Urothelium cell line (cell line): ENCODE measurements at places on chromosomes 2 and 18.

GRCh38 chr18:58243401-58243800 is 199.4 kb downstream of the NEDD4L start:
- no peak for DNase-seq

- peak; percentile 14 for DNase-seq
These were observed 1109.0 kb upstream of the CHAC2 start for GRCh38 chr2:52658598-52658997.

GRCh38 chr2:128305555-128306080 is 13.1 kb downstream of the HS6ST1 start:
- peak; percentile 53 for DNase-seq

- no peak for DNase-seq
These were observed 909.5 kb upstream of the SOX11 start for GRCh38 chr2:4782647-4783046.

GRCh38 chr2:142940606-142941223 is 63.3 kb downstream of the KYNU start:
- no peak for DNase-seq

DNA sequence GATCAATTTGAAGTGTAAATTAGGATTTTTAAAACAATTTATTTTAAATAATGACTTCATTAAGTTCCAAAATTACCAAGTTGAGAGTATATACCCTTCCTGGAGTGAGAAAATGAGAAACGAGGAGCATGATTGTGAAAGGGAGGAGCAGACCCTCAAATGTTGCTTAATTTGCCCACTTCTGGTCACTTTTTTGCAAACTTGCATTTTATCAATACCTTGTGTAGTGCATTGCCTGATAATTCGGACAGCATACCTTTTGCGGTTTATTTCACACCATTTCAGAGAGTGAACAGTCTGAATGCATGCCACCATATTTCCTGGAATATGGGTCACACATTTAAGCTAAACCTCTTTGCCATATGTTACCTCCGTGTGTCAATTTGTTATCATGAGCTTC is 669.7 kb downstream of the RNF144A start:
- DNase-seq: no peak

GRCh38 chr2:190553254-190553653 is 18.7 kb upstream of the NEMP2 start:
- DNase-seq: no peak

- DNase-seq: no peak
These were observed 125.4 kb downstream of the MGAT5 start for GRCh38 chr2:134379293-134379692.

DNA sequence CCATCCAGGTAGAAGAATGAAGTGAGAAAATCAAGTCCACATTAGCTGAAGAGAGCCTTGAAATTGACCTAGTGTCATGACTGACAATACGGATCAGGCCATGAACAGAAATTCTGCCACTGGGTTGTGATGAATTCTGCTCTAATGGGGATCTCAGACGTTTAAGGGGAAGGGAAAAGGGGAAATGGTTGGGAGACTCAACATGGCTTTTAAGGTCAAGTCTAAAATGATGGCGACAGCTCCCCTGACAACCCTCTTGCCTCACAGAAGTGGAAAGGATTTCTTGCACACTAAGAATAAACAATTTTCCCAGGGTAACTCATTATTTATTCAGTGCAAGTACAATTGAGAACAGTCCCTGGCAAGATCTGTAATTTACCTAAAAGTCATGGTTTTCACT is 302.5 kb upstream of the ACVR2A start:
- no peak for DNase-seq

GRCh38 chr18:75962036-75962572 is 532.9 kb downstream of the ZNF516 start:
- no peak for DNase-seq

GRCh38 chr2:46439582-46439981 is 39.8 kb upstream of the TMEM247 start:
- no peak for DNase-seq

- DNase-seq: no peak
These were observed 84.5 kb upstream of the TLK1 start for GRCh38 chr2:171244970-171245782.

DNA sequence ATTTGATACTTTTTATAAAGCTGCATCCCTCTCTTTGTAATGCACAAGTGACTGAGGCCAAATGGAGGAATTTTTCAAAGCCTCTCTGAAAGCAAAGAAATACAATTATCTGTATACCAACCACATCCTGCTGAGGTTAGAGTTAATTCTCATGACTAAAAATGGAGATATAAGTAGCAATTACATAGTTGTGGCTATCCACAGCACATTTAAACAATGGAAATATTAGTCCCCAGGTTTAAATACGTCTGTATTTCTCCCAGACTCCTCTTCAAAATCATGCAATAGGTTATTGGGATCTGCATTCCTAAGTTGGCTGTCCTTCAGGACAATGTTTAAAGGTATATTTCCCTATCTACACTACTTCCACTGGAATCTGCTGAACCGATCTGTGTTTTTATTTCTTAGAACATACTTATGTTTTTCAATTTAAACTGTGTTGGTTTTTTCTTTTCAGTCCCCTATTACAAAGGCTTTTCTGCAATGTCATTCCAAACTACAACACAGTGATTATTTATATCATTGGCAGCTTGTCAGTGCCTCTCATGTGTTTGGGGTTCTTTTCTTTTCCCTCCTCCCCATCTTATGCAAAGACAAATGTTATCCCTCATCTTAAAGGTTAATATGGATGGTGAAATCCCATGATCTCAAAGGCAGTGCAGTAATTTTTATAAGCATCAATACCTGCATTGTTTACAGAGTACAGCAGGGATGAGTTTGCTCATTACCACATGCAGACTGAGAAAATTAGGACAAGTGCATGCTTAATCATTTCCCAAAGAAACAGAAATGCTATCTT is 134.8 kb upstream of the FSHR start:
- no peak for DNase-seq

- DNase-seq: no peak
These were observed 57.3 kb upstream of the RPL31 start for GRCh38 chr2:100944617-100945432.

- no peak for DNase-seq
These were observed 99.9 kb downstream of the CPO start for GRCh38 chr2:207039225-207039624.

DNA sequence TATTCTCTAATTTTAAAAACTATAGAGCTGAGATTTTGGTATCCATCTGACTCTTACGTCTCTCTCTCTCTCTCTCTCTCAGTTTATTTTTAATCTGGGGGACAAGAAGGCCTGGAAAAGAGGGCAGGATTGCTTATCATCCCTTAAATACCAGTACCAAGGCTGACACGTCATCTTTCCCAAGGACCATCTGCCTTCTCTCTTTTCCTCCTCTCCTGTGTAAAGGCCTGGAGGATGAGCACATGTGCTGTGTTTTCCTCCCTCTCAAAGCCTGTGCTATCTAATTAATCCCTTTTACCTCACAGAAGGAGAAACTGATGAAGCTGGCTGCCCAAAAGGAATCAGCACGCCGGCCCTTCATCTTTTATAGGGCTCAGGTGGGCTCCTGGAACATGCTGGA is 7.3 kb downstream of the IL37 start:
- no peak for DNase-seq

GRCh38 chr18:9787036-9787435 is 78.9 kb downstream of the RAB31 start:
- no peak for DNase-seq
